ENCODE measurements at places on chromosomes 16 and 17.

- no peaks in the 10 kb centered on the region for H3K27me3 ChIP-seq
- H3K36me3 ChIP-seq: no peaks in the 10 kb centered on the region
- no peak for DNase-seq
- H3K27ac ChIP-seq: no peak overlapping the region
- H3K4me3 ChIP-seq: no peak overlapping the region
- H3K4me1 ChIP-seq: no peaks in the 10 kb centered on the region
Measured at GRCh38 chr16:49740256-49740655, 115.7 kb downstream of the ZNF423 start.

DNA sequence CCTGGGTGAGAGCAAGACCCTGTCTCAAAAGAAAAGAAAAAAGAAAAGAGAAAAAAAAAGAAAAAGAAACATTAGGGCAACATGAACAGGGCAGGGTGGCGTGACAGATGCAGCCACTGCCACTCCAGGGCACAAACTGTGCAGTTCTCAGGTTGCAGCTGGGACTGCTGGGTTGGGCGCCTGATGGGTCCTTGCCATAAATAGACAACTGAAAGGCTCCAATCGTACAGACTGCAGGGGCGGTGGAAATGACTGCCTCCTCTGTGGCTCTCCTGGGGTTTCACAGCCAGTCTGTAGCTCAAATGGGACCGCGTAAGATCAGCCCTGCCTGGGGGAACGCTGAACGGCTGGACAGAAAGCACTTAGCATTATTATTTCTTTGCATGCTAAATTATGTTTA is 130.7 kb downstream of the CPPED1 start:
- H3K27me3 ChIP-seq: no peaks in the 10 kb centered on the region
- H3K36me3 ChIP-seq: no peaks in the 10 kb centered on the region
- H3K4me1 ChIP-seq: no peaks in the 10 kb centered on the region
- DNase-seq: no peak
- H3K27ac ChIP-seq: no peak overlapping the region
- no peak overlapping the region for H3K4me3 ChIP-seq

- peak overlapping the region; percentile 92 for H3K27ac ChIP-seq
- no peak for DNase-seq
- no peaks in the 10 kb centered on the region for H3K4me1 ChIP-seq
- H3K4me3 ChIP-seq: no peak overlapping the region
- no peaks in the 10 kb centered on the region for H3K36me3 ChIP-seq
Measured at GRCh38 chr17:57032343-57032742, 52.7 kb upstream of the AKAP1 start.

DNA sequence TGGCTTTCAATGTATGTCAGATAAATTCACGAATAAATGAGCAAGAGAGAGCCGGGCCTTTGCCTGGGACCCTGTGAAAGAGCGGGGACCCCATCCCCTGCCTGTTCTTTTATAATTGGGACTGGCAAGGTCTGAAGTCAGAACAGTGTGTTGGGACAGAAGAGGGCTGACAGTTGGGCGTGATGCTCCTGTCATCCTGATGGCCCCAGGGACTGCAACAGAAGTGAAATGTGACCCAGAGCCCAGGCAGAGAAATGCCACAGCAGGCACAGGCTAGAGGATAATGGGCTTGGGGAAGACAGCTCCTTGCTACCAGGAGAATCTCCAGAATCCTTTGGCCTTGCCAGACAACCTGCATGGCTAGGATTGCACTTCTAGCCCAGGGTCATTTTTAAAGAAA is 37.9 kb downstream of the GSG1L start:
- H3K4me3 ChIP-seq: no peak overlapping the region
- H3K27ac ChIP-seq: no peak overlapping the region
- H3K4me1 ChIP-seq: no peaks in the 10 kb centered on the region

GRCh38 chr17:47806026-47806912 is 15.3 kb downstream of the OSBPL7 start:
- no peak for DNase-seq
- H3K4me1 ChIP-seq: no peaks in the 10 kb centered on the region
- H3K27ac ChIP-seq: peak overlapping the region; percentile 78
- no peak overlapping the region for H3K4me3 ChIP-seq
- peaks cover 20% of the 10 kb centered on the region for H3K36me3 ChIP-seq

GRCh38 chr17:6209829-6210228 is 139.7 kb downstream of the WSCD1 start:
- no peak for DNase-seq
- H3K4me3 ChIP-seq: no peak overlapping the region
- H3K36me3 ChIP-seq: no peaks in the 10 kb centered on the region

Data from right atrium auricular region (tissue), 2 donors.